Aorta (tissue), 5 donors: ENCODE measurements at places on chromosomes 5 and 9. TPM values are rescaled to one million over a fixed set of nuclear protein-coding genes. Genes with fewer than 3 reads are reported as not detected.

GRCh38 chr5:158756871-158757270 is 342.8 kb downstream of the EBF1 start:
- no peak overlapping the region for H3K4me3 ChIP-seq
- peaks cover 15% of the 10 kb centered on the region for H3K4me1 ChIP-seq
- no peaks in the 10 kb centered on the region for H3K36me3 ChIP-seq
- H3K27me3 ChIP-seq = no peaks in the 10 kb centered on the region
- no peak for DNase-seq

GRCh38 chr5:131530706-131531331 is 104.2 kb downstream of the RAPGEF6 start:
- no peaks in the 10 kb centered on the region for H3K27me3 ChIP-seq
- H3K4me3 ChIP-seq = no peak overlapping the region
- no peak overlapping the region for H3K27ac ChIP-seq

- H3K27me3 ChIP-seq = no peaks in the 10 kb centered on the region
- H3K27ac ChIP-seq = no peak overlapping the region
- H3K36me3 ChIP-seq = no peaks in the 10 kb centered on the region
- H3K4me1 ChIP-seq = no peaks in the 10 kb centered on the region
- no peak overlapping the region for H3K4me3 ChIP-seq
Observed at GRCh38 chr5:107319901-107320300, 350.8 kb downstream of the EFNA5 start.

DNA sequence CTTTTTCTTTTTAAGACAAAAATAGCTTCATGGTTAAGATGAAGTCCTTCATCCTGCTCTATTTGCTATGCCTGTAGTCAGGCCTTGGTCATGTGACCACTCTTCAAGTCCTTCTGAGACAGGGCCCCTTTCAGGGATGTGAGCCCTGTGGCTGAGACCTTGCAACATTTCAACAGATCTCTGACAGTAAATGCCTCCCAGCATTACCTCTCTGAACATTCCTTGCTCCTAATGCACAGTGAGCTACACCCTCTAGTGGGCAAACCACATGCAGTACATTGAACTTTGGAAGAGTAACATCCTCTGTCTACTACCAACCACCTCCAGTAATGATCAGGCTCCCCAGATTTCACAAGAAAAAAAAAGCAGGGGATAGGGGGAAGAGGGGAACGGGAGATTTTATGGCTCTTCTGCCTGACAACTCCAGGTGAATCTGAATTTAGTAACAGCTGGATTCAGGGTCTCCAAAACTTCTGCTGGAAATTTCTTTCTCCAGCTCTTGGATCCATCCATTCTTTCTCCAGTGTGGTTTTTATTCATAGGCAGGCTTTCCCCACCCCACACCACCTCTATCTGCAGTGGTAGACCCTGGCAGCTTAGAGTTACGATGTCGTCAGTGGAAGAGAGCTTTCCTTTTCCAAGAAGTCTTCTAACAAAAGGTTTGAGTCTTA is 8.9 kb upstream of the FBXO38 start:
- H3K27ac ChIP-seq = no peak overlapping the region
- no peaks in the 10 kb centered on the region for H3K27me3 ChIP-seq
- no peak for DNase-seq
- no peaks in the 10 kb centered on the region for H3K4me1 ChIP-seq
- H3K4me3 ChIP-seq = no peak overlapping the region

Gene PTGES
- total RNA-seq = 9.1 TPM

DNA sequence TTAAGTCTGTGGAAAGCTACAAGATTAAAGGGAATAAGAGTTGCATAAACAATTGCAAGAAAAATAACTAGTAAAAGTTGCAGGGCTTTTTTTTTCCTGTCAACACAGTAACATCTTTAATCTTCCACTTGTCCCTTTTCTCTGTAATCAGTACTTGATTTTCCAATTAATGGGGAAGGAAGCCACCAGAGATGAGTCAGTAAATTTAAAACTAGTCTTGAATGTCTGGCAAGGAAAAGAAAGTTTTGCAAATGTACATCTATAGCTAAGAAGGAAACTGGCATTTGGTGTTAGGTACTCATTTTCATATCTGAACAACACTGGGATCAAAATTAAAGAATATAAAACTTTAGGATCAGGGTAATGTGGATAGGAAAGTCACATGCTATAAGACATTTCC is 17.1 kb downstream of the DAP start:
- DNase-seq = no peak
- H3K27ac ChIP-seq = no peak overlapping the region
- H3K36me3 ChIP-seq = peaks cover 15% of the 10 kb centered on the region
- H3K4me1 ChIP-seq = no peaks in the 10 kb centered on the region

- no peaks in the 10 kb centered on the region for H3K4me1 ChIP-seq
- no peaks in the 10 kb centered on the region for H3K36me3 ChIP-seq
- no peaks in the 10 kb centered on the region for H3K27me3 ChIP-seq
- no peak overlapping the region for H3K4me3 ChIP-seq
- DNase-seq = peak; percentile 79
- peak overlapping the region; percentile 70 for H3K27ac ChIP-seq
Observed at GRCh38 chr9:99465231-99465907, 243.3 kb downstream of the SEC61B start.

Gene RELL2
- total RNA-seq = 1.9 TPM

Gene ANKRD18A
- total RNA-seq = 0.06 TPM

DNA sequence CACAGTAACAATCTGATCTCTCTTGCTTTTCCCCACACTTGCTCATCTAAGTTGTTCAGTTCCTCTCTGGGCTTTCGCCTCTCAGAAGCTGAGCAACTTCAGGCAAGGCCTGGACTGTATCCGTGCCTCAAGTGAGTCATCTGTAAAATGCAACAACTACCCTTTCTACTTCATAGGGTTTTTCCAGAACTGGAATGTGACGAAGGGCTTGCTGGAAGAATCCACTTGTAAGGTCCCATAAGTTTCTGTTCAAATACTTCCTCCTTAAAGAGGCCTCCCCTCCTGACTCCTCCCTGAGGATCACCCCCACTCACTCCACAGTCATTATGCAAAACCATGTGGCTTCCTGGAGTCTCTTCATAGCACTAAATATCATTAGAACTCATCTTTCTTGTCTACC is 17.5 kb upstream of the INSYN2B start:
- no peaks in the 10 kb centered on the region for H3K36me3 ChIP-seq
- H3K27me3 ChIP-seq = peaks cover 2% of the 10 kb centered on the region

GRCh38 chr9:91727316-91727861 is 222.6 kb downstream of the ROR2 start:
- DNase-seq = no peak
- H3K27ac ChIP-seq = no peak overlapping the region
- no peak overlapping the region for H3K4me3 ChIP-seq

DNA sequence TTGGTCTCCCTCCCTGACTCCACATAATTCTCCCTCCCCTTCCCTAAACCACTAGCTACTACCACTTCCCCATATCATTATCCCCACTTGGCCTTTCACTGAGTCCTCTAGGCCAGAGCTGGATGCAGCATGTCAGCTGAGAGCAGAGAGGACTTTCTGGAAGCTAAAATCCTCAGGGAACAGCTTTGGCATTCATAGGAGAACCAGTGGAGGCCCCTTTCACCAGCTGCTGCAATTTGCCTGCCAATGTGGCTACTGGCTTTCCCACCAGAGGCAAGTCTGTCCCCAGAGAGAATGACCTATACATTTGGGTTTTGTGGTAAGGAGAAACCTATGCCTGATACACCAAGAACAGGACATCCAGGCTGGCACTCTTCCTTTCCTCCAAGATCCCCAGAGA is 14.4 kb downstream of the FAM219A start:
- no peaks in the 10 kb centered on the region for H3K27me3 ChIP-seq
- H3K36me3 ChIP-seq = no peaks in the 10 kb centered on the region
- no peak overlapping the region for H3K27ac ChIP-seq
